Kasumi-1 (cell line): ENCODE measurements at places on chromosomes 1 and 21.
A peak's percentile ranks its signal among the peaks of the same experiment; 100 is the strongest.

DNA sequence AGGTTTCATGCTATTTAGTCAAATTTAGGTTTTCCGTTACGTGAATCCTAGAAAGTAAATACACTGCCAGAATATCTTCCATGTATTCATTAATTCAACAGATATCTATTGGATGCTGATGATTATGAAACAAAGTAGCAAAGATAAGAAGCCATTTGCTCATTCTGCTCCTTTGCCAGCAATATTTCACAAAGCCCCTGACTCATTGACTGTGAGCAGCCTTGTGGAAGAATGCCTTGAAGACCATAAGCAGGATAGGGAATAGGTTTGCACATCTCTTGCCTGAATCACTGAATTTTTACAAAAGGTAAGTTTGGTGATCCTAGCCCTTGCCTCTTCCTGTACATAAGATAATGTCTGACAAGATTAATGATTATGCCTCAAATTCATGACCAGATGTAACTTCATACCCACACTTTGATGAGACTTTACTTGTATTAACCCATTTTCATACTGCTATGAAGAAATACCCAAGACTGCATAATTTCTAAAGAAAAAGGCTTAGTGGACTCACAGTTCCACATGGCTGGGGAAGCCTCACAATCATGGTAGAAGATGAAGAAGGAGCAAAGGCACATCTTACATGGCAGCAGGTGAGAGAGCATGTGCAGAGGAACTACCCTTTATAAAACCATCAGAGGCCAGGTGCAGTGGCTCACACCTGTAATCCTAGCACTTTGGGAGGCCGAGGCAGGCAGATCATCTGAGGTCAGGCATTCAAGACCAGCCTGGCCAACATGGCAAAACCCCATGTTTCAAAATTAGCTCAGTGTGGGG, 1.6 kb upstream of the PIGK start:
- no peak for DNase-seq

DNA sequence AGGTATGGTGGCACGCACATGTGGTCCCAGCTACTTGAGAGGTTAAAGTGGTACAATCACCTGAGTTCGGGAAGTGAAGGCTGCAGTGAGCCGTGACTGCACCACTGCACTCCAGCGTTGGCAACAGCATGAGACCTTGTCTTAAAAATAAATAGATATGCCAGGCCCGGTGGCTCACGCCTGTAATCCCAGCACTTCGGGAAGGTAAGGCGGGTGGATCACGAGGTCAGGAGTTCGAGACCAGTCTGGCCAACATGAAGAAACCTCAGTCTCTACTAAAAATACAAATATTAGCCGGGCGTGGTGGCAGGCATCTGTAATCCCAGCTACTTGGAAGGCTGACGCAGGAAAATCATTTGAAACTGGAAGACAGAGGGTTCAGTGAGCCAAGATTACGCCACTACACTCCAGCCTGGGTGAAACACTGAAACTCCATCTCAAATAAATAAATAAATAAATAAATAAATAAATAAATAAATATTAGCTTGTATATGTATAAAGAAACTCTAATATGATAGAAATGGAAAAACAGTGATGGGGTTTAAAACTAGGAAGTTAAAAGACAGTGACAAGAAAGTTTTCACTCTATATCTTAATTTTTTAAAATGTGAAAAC, 18.8 kb downstream of the GATAD2B start:
- DNase-seq = no peak

DNA sequence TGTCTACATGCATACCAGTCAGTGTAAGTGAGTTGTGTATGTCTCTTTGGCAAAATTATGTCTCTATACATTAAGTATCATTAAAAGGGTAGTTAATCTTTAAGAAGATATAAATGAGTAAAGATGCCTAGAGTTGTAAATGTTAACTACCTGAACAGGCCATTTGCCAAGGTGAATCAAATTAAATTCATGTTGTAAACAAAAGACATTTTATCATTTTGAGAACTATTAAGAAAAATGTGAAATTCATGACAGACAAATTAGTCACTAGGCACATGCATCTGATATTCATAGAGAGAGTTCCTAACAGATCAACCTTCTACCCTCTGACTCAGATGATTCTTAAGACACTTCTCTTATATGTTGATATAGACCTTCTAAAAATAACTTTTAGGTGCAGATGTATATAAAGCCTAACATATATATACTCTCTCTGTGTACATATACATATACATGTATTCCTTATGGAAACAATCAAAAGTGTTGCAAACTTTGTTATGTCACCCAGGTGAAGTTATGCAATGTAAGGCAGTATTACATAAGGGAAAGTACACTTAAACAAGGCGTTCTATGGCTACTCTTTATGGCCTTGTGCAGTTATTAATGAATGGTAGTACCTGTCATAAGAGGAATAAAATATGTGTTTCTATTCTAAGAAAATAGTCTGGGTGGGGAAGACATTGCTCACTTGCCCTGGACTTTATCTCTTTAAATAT, at the start of gene TMPRSS15:
Gene TMPRSS15 (minus strand): TSS at position 51 of the 716 bp plus-strand sequence. CDS start 163 bp downstream, outside the sequence.
- DNase-seq = no peak

DNA sequence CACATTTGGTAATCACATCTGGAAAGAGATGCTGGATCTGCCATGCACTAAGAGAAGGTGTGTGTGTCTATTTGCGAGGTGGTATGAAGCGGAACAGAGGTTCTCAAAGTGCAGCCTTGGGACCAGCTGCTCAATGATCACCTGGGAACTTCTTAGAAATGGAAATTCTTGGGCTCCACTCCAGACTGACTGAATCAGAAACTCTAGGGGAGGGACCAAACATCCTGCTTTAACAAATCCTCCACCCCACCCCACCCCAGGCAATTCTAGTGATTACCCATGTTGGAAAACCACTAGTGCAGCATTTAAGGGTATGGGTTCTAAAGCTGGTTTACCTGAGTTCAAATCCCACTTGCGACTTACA, 143.9 kb upstream of the JUN start:
- DNase-seq = no peak

DNA sequence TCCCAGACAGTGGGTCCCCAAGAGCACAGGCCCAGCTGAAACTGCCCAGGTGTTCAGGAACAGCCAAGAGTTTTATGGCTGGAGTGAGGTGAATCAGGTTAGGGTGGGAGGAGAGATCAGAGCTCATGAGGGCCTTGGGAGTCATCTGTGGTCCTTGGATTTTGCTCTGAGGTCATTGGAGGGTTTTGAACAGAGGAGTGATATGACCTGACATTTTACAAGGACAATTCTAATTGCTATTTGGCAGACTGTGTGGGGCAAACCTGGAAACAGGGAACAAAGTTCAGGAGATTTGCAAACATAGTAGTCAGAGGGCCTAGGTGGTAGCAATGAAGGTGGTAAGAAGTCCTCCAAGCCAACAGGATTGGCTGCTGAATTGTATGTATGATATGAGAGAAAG, 31.1 kb upstream of the LRRN2 start:
- no peak for DNase-seq

DNA sequence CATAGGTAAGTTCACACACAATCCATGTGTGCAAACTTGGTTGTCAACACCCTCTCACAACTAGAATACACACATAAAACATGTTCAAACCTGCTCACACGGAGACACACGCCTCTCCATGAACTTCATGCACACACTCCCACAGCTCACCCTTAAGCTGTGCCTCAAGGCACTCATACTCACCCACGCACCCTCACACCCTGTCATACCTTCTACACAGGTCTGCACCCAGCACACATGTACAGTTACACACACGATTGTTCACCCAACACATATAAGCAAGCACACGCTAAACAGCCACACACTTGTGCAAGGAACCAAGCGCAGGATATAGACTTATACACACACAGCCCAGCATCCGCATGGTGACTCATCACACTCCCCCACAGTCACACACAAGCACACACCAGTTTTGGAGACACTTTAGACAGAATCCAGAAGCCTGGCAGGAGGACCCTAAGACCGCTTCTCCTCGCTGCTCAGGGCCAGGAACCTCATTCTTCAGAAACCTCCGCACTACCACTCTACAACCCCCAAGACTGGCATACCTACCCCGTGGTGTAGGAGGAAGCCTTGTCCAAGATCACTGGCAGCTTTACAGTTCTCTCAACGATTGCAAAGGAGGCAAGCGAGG, 58.7 kb upstream of the ZC3H12A start:
- DNase-seq = no peak

GRCh38 chr1:93620841-93621210, 60.8 kb downstream of the BCAR3 start:
- DNase-seq = no peak

DNA sequence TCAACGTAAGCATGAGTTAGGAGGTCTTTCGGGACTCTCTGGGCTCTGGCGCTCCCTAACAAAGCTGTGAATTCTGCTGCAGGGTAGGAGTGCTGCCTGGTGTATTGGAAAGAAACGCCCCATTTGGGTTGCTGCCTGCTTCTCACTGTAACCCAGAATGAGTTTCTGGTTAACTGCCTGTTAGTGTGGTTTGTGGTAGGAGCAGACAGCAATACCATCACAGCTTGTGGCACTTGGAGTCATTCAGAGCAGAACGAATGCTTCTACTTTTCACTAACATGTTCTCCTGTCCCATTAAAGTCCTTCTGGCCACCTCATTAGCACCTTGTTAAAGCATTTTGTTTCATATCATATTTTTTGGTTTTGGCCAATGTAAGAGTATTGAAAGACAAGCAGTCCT, 18.1 kb downstream of the MAP3K7CL start:
- peak; percentile 2 for DNase-seq

- no peak for DNase-seq
Observed at GRCh38 chr1:95080879-95081278, 8.1 kb upstream of the ALG14 start.

DNA sequence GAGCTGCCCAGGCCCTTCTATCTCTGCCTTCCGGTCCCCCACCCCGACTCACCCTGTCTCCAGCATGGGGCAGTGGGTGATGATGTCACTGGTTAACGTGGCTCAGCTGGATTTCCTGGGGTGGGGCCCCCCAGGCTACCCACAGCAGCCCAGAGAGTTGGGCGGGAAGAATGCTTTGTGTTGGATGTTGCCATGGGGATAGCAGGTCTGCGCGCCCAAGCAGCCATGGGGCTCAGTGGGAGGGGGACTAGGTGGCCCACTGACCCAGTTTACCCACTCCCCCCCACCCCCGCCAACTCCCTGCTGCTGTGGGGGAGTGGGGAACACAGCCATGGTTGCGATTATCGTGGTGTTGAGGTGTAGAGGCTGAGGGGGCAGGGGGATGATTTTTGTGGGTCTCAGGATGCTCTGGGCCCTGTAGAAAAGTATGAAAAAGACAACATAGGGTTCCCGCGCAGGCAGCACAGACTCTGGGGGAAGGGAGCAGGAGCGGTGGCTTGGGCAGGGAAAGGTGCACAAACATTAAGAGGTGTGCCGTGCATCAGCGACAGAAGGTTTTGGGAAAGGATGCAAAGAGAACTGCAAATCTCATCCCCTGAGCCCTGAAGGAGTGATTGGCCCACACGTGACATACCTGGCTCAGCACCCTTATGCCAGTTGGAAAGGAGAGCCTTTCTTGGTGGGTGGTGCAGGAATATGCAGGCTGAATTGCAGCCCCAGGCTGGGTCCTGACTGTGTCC, 8.5 kb downstream of the CELSR2 start:
- no peak for DNase-seq

- DNase-seq = no peak
Observed at GRCh38 chr1:91948097-91948496, 1.1 kb upstream of the BRDT start.

DNA sequence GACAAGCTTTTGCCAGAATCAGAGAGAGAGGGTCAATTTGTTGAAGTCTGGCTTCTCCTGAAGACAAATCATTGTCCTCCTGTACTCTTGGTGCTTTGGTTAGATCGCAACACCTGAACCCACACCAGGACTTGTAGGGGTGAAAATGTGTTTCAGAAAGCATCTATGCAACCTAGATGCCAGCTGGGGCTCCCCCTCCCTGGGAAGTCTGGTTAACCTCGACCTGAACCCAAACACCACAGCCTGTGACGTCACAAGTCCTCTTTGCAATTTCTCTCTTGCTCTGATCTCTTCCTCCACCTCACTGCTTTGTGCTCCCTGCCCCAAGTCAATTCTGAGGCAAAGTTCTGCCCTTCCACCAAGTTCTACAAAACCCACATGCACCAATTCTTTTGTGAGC, 42.8 kb upstream of the USP24 start:
- no peak for DNase-seq

- no peak for DNase-seq
Observed at GRCh38 chr1:188660572-188660971, 1817.1 kb downstream of the BRINP3 start.

GRCh38 chr1:243596431-243597062, 253.5 kb downstream of the AKT3 start:
- peak; percentile 70 for DNase-seq

GRCh38 chr1:32137111-32137510, 29.3 kb downstream of the KPNA6 start:
- no peak for DNase-seq

DNA sequence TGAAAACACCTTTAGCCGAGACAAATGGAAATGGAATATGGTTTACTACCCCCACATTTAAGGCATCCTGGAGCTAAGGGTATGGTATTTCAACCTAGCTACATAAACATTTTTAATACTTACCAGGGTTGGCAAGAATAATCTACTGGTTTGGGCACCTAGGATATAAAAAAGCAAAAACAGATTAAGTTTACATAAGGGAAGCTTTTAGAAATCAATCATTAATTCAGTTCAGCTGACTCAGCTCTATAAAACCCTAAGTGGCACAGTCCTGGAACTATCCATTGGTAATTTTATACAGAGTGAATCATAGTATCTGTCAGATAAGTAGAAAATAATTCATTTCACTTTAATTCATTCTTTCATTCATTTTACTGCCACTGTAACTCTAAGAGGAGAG, 355.2 kb downstream of the VAV3 start:
- no peak for DNase-seq

DNA sequence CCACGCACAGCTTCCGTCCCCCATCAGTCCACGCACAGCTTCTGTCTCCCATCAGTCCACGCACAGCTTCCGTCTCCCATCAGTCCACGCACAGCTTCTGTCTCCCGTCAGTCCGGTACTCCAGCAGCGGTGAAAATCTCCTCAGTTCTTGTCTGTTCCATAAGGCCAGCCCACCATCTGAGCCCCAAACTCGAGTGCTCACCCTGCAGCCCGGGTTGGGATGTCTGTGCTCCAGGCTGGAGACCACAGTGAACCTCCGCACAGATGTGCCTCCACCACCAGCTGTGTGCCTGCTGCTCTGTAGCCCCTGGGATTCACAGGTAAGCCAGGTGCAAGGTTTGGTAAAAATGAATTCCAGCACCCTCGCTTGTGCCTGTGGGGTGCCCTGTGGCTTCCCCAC, 258.6 kb downstream of the NPHP4 start:
- no peak for DNase-seq

DNA sequence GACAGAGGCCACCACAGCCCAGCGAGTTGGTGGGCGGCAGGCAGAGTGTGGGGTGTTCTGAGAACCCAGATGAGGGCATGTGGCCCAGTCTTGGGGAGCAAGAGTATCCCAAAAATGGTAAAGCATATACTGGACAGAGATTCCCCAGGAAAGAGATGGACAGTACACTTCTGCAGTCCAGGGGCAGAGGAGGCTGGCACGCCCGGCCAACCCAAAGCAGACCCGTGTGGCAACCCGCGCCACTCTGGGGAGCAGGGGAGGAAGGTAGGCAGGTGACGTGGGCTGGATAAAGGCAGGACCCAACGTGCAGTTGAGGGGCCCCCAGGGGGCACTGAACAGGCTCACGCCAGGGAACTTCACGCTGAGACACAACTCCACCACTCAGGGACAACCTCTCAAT, 46.4 kb upstream of the RIPK4 start:
- DNase-seq = no peak

GRCh38 chr1:155170101-155170785, 2.9 kb downstream of the KRTCAP2 start:
- DNase-seq = no peak

GRCh38 chr1:185533596-185533995, 200.6 kb upstream of the HMCN1 start:
- DNase-seq = no peak
